Adipocyte (in vitro differentiated cells): ENCODE measurements at places on chromosomes 13 and 19.

DNA sequence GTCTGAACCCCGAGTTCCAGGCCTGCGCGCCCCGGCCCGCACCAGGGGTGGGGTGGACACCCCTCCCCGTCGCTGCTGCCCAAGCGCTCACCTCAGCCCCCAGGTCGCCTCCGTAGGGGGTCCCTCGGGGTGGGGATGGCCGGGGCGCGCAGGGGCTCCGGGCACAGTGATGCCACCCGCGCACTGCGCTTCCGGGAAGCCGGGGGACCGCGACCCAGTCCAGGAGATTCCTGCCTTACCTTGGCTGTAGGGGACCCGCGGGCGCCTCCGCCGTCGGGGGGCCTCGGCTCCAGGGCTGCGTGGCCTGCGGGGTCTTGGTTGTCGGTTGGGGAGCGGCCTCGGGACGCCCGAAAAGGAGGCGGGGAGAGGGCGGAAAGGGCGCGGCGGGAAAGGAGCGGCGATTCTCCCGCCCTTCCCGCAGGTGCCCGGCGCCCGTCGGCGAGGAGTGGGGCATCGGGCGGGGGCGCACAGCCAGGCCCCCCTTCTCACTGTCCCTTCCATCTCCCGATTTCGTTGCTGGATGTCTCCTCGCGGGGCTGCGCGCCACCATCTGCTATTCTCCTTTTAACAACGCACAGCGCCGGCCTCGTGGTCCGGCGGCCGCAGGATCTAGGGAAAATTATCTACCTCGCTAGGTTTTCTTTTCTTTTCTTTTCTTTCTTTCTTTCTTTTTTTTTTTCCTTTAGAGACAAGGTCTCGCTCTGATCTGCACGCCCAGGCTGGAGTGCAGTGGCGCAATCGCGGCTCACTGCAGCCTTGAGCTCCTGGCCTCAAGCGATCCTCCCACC lies at the start of gene KEAP1:
Gene KEAP1 (minus strand): TSS at position 355 of the 788 bp plus-strand sequence. CDS start 3,323 bp downstream, outside the sequence.
- peak; percentile 46 for DNase-seq

- no peak for DNase-seq
Observed at GRCh38 chr19:34994643-34995541, 5.2 kb upstream of the GRAMD1A start.

- DNase-seq: no peak
Observed at GRCh38 chr13:85650613-85651012, 148.6 kb downstream of the SLITRK6 start.

- no peak for DNase-seq
Observed at GRCh38 chr19:47267350-47267759, 7.3 kb upstream of the INAFM1 start.

DNA sequence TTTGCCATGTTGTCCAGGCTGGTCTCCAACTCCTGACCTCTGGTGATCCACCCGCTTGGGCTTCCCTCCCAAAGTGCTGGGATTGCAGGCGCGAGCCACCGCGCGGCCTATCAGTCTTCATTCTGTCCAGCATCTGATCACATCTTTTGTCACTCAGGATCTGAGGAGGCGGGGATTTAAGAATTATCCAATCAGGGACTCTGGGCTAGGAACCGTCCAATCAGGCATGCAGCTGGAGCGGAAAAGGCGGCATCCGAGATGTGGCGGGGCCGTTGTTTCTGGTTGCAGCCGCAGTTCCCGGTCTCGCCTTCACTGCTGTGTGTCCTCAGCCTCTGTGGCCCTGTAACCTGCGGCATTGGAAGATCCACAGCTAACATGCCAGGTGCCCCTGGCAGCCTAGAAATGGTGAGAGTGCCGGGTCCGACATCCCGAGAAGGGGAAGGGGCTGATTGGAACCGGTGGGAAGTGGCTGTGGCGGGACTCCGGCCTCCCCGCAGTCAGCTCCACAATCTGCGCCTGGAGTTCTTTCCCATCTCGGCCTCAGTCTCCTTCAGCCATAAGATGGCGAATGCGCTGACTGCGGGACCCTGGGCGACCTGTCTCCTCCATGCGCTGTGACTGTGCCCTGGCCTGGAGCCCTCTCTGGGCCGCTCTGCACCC lies at the start of gene ZNF729:
Gene ZNF729 (plus strand): TSS at position 291 of the 660 bp plus-strand sequence. CDS start 85 bp downstream, at position 376.
- no peak for DNase-seq

- no peak for DNase-seq
Observed at GRCh38 chr19:35731353-35731752, 10.9 kb downstream of the IGFLR1 start.

- peak; percentile 88 for DNase-seq
Observed at GRCh38 chr19:16771618-16772017, 52.0 kb downstream of the NWD1 start.

GRCh38 chr19:16403151-16403977 lies 68.4 kb downstream of the EPS15L1 start:
- no peak for DNase-seq

GRCh38 chr13:113897161-113897560 lies 33.3 kb upstream of the GAS6 start:
- DNase-seq: peak; percentile 78

- no peak for DNase-seq
Observed at GRCh38 chr13:30623392-30623791, 5.7 kb downstream of the USPL1 start.

GRCh38 chr19:57267291-57267690 lies 13.0 kb upstream of the ZNF460 start:
- DNase-seq: no peak

- no peak for DNase-seq
Observed at GRCh38 chr13:29857085-29857484, 6.7 kb upstream of the UBL3 start.

DNA sequence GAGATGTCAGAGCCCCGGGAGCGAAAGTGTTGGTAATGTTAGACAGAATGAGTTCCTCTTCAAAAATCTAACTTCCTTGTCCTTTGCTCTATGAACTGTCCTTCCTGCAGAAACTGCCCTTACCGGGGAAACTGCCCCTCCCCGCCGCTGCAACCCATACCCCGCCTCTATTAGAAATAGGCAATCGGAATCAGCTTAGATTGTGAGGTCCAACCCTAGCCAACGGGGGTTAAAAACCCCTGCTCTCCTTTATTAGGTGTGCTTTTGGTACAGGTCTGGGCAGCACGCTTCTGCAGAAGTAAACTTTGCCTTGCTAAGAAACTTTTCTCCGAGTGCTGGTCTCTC lies 11.5 kb upstream of the CAPNS1 start:
- DNase-seq: no peak

DNA sequence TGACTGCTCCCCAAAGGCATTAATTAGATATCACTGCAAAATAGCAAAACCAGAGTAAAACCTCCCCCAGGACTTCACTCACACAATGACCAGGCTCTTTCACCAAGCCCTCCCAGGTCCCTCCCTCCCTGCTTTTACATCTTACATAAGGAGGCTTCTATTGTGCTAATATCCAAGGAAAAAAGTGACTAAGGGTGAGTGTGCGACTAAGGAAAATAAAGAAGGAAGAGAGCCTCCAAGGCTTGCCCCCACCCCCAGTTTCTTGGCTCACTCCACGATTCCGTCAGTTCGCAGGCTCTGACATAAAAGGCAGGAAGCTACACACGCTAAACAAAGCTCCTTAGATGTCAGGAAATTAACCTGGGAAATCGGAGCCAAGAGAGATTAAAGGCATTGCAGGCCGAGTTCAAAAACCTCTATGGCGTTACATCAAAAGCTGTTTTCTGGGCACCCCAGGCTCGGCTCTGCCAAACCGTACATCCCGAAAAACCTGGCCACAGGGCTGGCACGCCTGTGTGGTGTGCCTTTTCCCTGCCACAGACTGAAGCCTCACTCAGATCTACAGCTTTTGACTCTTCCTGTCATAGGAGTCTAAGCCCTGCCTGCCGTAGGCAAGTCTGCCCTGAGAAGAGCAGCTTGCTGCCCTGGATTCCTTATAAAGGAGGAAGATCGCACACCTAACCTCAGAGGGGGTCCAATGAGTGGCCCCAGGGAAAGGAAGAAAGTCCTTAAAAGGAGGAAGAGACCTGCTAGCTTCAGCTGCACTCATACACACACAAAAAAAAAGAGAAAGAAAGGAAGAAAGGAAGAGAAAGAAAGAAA lies 67.0 kb upstream of the SERP2 start:
- DNase-seq: peak; percentile 65

DNA sequence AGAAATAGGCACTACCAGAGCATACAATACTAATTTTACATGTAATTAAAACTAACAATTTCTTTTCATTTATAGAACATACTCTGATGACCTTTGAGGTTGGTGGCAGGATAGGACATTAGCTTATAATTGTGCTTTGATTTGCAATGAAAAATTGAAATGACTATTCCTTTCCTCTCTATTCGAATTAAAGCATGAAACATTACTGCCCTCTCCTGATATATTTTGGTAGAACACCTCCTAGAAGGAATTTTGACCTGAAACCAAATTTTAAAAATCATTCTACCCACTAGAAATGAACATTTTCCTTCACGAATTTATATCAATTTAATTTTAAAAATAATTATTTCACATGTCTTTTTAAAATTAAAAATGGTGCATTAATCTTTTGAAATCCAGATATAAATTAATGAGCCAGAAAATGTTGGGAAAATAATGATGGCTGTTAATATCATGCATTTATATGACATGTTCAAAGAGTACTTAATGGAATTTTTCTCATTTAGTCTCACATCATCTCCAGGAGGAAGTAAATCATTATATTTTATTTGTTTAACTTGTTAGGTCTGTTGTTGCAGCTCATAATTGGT lies 556.3 kb upstream of the ARGLU1 start:
- peak; percentile 77 for DNase-seq

- no peak for DNase-seq
Observed at GRCh38 chr13:95023405-95023804, 277.8 kb downstream of the ABCC4 start.

DNA sequence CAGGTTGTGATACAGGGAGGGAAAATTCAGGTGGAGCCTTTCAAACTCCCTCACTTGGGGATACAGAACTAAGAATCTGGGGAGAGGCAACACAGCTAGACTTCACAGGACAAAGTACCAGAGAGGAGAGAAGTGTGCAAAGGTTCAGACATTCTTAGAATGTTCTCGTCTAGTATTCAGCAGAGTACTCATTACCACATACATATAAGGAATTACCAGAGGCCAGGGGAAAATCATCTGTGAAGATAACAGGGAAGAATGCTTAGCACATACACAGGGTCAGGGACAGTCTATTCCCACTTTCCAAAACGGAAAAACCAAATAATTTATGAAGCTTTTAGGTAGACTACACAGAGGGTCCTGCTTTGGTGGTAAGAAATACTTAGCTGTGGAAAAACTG lies 58.1 kb downstream of the TRPC4 start:
- peak; percentile 36 for DNase-seq

DNA sequence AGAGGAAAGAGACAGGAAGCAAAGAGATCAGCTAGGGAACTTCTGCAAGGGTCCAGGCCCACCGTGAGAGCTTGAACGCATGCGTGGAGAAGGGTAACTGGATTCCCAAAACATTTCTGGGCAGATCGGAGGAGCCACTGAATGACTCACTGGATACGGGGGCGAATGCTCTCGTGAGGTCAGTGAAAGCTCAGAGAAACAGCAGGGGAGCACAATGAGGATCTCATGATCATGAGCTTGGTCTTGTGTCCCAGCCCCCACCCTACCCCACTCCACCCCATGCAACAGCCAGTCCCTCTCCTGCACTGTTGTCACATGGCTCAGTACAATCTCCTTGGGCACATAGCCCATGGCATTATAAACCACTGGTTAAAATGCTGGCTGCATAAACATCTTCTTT lies 40.6 kb downstream of the DCLK1 start:
- DNase-seq: no peak

GRCh38 chr19:57240311-57241090 lies at the start of gene ZNF805:
Gene ZNF805 (plus strand): TSS chr19:57240632. CDS start chr19:57240892, 260 bp downstream.
- peak; percentile 96 for DNase-seq

- DNase-seq: no peak
Observed at GRCh38 chr13:113528101-113528812, 37.7 kb upstream of the DCUN1D2 start.

DNA sequence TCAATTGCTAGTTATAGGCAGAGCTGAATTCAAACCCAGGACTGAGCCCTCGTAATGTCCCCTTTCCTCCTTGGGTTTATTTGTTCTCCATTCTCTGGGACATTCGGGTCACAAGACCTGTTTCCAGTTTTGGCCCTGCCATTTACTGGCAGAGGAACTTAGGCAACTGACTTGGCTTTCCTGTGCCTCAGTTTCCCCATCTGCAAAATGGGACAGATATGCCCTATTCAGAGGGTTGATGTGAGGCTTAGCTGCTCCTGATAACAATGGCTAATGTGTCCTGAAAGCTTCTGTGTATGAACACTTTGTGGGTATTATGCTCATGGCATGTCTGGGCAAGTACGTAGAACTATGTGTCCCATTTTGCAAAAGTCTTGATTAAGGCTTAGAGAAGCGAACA lies 996 bp downstream of the ZNF524 start:
- DNase-seq: no peak

DNA sequence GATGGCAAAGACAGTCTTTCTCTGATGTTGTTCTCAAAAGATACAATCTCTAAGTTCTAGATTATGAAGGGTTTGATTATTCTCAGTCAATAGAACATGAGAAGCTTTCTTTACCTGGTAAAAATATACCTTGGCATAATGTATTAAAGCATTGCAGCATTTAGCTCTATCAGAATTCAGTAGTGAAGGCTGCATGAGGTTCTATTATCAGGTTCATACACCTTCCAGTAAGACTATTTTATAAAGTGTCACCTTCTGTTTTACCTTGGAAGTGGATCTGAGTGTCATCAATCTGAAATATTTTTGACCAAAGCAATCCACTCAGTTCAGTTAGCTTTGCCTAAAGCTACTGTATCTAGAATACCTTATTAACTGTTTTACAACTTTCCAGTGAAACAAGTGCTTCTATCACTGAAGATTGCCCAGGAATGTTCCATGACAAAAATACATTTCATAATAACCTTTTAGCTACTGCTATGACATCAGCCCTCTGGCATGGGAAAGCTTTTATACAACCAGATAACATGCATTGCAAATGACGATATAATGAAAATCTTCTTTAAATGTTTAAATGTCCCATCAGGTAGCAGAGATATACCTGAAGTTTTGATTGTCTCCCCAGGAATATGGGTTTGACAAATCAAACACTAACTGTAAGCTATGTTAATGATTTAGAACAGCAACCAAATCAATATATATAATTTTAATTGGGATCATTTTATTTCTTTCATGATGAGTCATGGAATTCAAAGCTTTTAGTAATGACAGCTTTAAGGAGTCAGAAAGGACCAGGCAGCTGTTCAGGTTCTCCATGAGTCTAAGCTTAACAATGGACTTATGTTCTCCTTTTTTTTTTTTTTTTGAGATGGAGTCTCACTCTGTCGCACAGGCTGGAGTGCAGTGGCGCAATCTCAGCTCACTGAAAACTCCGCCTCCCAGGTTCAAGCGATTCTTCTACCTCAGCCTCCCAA lies 72.2 kb downstream of the UFM1 start:
- DNase-seq: peak; percentile 51

GRCh38 chr19:17762505-17763229 lies 11.4 kb downstream of the FCHO1 start:
- DNase-seq: peak; percentile 60

DNA sequence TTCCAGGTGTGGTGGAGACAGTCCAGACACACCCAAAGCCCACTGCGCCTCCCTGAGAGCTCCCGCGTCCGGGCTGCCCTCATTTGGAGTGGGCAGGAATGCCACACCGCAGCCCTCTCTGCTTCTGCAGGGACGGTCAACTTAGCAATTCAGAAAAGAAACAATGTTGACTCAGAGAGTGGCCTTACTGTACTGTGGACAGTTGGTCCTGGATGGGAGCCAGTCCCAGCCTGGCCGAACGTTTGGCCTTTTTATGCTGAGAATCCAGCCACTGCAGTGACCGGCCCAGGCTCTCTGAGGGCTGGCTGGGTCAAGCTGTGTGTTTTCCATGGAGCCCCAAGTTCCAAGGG lies 7.2 kb downstream of the GAS6 start:
- peak; percentile 61 for DNase-seq

- DNase-seq: no peak
Observed at GRCh38 chr13:106906426-106906996, 338.6 kb upstream of the ARGLU1 start.

GRCh38 chr19:17677002-17677401 lies 11.2 kb downstream of the UNC13A start:
- DNase-seq: no peak
